ENCODE measurements at places on chromosomes 5 and 9.

GRCh38 chr5:150653762-150654556, 7.1 kb upstream of the MYOZ3 start:
- DNase-seq: no peak

- no peak for DNase-seq
Measured at GRCh38 chr9:133989625-133990365, 2.3 kb downstream of the VAV2 start.

- no peak for DNase-seq
Measured at GRCh38 chr9:104494808-104495207, 9.3 kb upstream of the OR13F1 start.

DNA sequence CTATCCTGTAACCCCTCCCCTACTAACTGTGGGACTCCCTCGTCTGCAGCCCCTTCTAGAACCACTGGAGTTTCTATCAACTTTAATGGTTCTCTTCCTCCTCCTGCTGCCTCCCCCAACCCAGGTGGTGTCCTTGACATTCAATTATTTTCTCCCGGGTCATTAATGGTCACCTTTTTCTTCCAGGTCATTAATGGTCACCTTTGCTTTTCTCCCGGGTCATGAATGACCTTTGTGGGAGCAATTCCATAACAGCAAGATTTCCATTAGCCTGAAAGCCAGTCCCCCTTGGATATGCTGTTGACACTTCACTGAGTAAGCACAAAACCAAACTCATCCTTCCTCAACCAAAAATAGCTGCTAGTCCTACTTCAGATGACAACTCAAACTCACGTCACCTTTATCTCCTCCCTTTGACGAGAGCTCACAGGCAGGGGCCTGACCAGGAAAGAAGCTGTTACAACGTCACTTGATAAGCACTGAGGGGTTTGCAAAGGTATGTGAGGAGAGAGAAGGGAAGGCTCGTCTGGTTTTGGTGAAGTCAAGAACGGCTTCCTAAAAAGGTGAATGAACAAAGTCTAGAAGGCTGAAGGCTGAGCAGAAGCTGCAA, 10.9 kb downstream of the CCDC127 start:
- no peak for DNase-seq

DNA sequence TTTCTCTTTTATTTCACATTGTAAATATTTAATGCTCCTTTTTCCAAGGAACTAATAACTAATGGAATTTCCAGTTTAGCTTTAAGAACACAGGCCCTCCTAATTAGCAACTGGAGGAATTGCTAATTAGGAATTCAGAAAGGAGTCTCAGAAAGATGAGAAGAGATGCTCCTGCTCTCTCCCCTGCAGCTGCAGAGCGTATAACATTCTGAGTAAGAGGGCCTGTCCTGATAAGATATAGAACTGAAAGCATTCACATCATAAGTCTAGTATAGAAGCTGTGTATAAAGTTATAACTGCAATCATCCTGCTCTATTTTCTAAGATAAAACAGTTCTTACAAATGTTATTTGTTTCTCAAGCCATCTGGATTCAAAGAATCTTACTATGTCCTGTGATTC, 83.2 kb downstream of the DTWD2 start:
- no peak for DNase-seq

GRCh38 chr5:174192901-174193300, 147.4 kb downstream of the NSG2 start:
- DNase-seq: no peak

DNA sequence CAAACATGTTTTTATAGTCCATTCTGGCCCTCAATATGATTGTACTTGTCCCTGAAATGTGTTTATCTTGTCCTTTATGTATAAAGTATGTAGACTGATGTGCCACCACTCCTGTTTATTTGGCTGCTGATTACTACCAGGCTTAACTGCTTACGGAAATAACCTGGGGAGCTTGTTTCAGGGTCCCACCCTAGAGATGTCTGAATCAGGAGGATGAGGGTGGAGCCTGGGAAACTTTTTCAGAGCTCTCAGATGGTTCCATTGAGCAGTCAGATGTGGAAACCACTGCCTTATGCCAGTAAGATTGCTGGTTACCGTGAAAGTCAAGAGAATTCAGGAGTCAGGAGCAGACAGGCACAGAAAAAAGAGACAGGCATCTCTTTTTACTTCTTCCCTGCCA, 19.2 kb downstream of the SLC23A1 start:
- DNase-seq: no peak

DNA sequence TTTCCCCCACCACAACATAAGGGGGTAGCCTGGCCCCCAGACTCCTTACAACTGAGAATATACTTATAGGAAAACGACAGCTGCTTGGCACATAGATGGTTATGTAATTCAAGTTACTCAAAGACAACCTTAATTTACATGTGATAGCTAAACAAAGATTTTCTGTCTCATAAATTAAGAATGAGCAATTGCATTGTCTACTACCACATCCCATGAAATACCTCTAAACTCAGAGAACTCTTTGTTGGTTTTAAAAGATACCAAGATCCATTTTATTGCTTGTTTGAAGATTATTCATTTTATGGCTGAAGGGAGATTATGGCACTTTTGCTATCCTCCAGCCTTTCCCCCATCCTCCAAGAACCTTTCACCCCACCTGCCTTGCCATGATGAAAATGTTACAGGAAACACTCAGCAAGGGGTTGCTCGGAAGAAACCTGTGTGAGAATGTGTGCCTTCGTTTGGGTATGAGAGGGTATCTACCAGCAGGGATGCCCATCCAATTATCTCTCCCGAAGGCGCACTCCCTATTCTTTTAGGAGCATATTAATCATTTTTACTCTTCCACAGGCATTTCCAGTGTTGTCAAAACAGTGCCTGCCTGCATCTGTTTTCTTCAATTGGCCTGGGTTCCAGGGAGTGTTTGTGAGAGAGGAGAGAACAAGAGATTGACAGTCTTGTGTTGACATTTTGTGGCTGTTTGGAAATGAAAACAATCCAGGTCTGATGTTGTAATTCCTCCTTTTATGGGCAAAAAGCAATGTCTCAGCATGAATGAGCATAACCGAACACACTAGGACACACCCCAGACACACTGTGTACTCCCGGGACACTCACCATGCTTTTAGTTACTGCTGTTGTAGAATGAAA, 208.0 kb upstream of the ANKRD55 start:
- DNase-seq: no peak

DNA sequence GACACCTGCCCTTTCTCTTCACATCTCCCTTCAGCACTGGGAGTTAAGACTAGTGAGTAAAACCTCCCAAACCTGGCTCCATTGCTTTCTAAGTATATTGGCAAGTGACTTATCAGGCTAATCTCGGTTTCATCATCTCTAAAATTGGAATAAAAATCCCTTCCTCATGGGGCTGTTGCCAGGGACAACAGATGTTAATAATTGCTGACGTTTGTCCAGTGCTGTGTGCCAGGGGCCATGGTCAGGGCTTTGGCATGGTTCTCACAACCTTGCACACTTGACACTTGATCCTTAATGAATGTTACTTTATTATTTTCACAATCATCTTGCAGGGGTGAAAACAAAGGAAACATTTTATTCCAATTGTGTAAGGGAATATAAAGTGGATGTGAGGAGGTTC, 1262.0 kb upstream of the WWC1 start:
- DNase-seq: no peak

GRCh38 chr9:68970151-68970550, 43.8 kb downstream of the PRKACG start:
- no peak for DNase-seq

All from ascending aorta (tissue), 2 donors.